ENCODE measurements at places on chromosomes 6 and 20.

DNA sequence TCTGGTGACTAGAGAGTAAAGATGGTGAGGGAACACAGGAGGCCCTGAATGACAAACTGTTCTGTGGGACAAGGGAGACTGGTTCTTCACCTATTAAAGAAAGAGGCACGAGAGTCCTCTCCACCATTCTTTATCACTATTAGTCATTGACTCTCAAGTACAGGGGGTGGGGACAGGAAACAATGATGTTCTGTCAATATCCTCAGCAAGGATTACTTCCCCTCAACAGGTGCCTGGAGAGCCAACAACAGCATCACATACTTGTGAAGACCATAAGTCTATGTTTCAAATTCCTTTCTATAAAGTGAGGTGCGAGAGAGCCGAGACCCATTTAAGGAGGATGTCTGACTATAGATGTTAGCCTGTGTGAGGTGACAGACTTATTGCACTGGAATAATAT lies 72.4 kb upstream of the TBC1D7 start:
- no peak for DNase-seq

DNA sequence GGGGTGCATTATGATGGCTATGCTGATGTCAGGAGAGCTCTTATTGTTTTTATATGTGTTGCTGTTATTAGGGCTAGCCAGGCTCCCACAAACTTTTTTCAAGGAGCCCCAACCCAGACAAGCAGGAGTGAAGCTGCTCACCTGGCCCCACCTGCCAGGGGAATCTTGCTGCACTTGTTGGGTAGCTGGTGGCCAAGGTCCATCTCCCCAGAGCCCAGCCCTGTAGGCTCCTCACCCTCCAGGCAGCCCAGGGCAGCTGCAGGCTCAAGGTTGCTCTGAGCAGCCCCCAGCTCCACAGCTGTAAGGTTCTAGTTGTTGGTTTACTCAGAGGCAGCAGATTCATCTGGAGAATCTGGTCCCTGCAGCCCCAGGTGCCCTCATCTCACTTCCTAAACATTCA lies 46.8 kb upstream of the SIRPA start:
- no peak for DNase-seq

DNA sequence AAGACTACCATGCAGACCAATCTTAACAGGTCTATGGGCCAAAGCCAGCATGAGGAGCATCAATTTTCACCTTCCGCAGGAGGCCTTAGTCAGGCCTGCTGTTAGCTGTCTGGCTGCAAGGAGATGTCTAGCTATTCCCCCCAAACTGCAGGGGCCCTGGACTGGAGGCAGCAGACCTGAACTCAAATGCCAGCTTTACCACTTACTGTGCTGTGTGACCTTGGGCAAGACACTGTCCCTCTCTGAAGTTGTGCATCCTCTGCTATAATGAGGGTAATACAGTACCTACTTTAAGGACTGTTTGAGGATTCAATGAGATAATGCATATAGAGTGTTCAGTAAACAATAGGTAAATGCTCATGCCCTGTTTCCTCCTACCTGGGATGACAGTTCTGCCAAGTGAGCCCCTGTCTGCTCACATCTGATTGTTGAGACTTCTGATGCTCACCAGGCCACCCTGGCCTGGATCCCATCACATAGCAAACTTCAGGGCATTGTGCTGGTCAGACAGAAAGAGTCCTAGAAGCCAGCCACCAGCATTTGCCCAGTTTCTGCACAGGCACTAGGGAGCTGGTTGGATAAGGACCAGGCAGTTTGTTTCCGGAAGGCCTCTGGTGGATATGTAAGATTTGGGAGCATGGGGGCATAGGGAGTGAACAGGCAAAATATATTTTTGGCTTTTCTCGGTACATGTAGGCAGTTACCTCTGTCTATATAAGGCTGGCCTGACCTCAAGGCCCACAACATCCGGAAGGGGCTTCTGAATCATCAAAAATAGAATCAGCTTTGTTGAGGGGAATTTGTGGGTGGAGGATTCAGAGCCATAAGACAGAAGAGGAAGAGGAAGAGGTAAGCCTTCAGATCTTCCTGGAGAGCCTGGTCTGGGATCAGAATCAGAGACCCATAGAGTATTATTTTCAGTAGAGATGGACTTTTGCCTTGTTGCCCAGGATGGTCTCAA lies 2.3 kb upstream of the OCSTAMP start:
- DNase-seq, result no peak

DNA sequence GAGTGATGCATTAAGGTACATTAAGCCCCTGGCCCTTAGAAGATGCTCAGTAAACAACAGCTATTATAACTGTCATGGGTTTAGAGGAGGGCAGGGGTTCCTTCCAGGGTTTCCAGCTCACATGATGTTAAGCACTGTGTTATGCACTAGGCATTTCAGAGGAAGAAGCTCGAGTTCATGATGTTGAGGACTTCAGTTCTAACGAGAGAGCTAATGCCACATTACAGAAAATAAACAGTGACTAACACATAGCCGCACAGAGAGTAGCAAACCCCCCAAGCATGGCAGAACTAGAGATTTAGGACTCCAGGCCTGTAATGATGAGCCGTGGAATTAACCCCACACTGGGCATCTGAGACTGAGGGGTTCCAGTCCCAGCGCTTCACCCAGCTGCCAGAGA lies 105.2 kb downstream of the UNC5CL start:
- no peak for DNase-seq

DNA sequence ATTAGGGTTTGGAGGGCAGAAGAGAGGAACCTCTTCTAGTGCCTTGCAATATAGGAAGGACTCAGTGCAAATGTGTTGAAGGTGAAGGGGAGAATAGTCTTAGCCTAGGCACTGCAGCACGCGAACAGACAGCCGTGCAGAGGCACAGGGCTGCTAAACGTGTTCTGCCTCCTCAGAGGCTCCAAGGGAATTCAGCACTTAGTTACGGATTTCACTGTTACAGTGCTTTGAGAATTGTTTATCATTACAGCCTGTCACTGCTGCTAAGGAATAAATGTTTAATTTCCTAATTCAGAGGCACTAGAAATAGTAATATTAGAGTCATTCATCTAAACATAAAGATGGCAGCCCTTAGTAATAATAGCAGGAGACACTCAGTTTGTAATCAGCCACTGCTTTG lies 116.4 kb upstream of the SLC22A16 start:
- DNase-seq, result no peak

- no peak for DNase-seq
Observed at GRCh38 chr20:51749674-51750036, 18.5 kb downstream of the ATP9A start.

Measured in activated CD4-positive, alpha-beta T cell treated with anti-CD3 and anti-CD28 coated beads, Interleukin-2, amount 50 U/mL, for 1 hour (primary cell).